ENCODE measurements at places on chromosomes 5 and 9.

- no peaks in the 10 kb centered on the region for H3K27me3 ChIP-seq
- H3K4me1 ChIP-seq: no peaks in the 10 kb centered on the region
- H3K4me3 ChIP-seq: no peak overlapping the region
- DNase-seq: no peak
- H3K27ac ChIP-seq: no peak overlapping the region
- no peaks in the 10 kb centered on the region for H3K36me3 ChIP-seq
These were observed 44.9 kb downstream of the PCSK1 start for GRCh38 chr5:96388176-96388575.

GRCh38 chr5:72651109-72651508, 143.9 kb upstream of the ZNF366 start:
- no peak overlapping the region for H3K4me3 ChIP-seq
- no peaks in the 10 kb centered on the region for H3K4me1 ChIP-seq
- DNase-seq: no peak
- no peaks in the 10 kb centered on the region for H3K36me3 ChIP-seq
- H3K27me3 ChIP-seq: no peaks in the 10 kb centered on the region

- no peak overlapping the region for H3K27ac ChIP-seq
- H3K4me3 ChIP-seq: no peak overlapping the region
- H3K4me1 ChIP-seq: no peaks in the 10 kb centered on the region
- no peaks in the 10 kb centered on the region for H3K27me3 ChIP-seq
- no peak for DNase-seq
- no peaks in the 10 kb centered on the region for H3K36me3 ChIP-seq
These were observed 7.1 kb upstream of the OCLN start for GRCh38 chr5:69485471-69485870.

DNA sequence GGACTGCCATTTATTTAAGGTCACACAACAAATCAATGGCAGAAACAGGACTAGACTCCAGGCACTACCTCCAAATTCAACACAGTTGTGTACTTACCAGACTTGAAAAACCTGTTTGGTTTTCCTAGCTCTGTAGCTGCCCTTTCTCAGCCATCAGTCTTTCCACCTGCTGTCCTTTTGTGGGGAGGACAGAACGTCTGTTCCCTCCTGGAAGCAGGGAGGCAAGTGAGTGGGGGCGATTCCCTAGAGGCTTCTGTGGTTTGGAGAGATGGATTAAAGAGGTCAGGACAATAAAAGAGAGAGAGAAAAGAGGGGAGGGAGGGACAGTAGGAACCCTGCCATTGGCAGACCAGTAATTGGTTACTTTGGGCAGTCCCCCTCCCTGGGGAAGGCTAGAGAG, 14.7 kb downstream of the ASTN2 start:
- H3K27me3 ChIP-seq: no peaks in the 10 kb centered on the region
- H3K36me3 ChIP-seq: no peaks in the 10 kb centered on the region
- H3K4me1 ChIP-seq: no peaks in the 10 kb centered on the region

GRCh38 chr9:85212209-85212608, 529.5 kb downstream of the AGTPBP1 start:
- no peak overlapping the region for H3K27ac ChIP-seq
- no peaks in the 10 kb centered on the region for H3K36me3 ChIP-seq
- no peak overlapping the region for H3K4me3 ChIP-seq
- no peaks in the 10 kb centered on the region for H3K27me3 ChIP-seq
- no peak for DNase-seq
- no peaks in the 10 kb centered on the region for H3K4me1 ChIP-seq

DNA sequence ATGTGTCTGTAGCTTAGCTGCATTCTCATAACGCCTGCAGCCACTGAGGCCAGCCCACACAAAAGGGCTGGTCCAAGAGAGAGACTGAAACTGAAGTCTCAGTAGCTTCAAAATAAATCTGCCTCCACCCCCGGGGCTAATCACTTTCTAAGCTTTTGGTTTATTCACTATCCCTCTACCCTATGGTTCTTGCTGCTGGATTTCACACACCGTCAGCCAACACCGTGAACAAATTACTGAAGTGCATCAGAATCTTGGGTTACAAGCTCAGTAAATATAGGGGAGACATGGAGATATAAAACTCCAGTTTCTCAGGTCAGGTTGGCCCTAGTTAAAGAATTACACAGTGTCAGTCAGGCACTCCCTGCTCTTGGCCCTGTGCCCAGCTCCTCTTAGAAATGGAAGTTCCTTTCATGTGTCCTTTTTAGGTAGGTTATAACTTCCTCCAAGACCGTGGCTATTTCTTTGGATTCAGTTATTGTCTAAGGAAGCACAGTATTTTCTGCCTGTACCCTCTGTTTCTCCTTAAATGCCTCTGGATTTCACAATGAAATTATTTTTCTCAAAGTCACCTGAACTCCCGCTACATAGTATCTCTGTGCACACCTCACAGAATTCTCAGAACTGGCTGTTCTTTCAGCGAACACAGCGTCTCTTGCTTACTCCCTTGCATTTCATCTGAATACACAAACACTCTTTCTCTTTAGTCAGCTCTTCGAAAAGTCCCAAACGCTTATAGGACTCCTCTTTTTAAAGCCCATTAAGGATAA, 112.5 kb downstream of the FAM174A start:
- peak; percentile 59 for DNase-seq
- no peak overlapping the region for H3K27ac ChIP-seq
- H3K36me3 ChIP-seq: no peaks in the 10 kb centered on the region
- peak overlapping the region; percentile 26 for H3K4me3 ChIP-seq
